ENCODE measurements at places on chromosomes 2 and 18. TPM values are rescaled to one million over a fixed set of nuclear protein-coding genes. Genes with fewer than 3 reads are reported as not detected.

GRCh38 chr2:153388246-153388645, 90.3 kb downstream of the RPRM start:
- DNase-seq = no peak

DNA sequence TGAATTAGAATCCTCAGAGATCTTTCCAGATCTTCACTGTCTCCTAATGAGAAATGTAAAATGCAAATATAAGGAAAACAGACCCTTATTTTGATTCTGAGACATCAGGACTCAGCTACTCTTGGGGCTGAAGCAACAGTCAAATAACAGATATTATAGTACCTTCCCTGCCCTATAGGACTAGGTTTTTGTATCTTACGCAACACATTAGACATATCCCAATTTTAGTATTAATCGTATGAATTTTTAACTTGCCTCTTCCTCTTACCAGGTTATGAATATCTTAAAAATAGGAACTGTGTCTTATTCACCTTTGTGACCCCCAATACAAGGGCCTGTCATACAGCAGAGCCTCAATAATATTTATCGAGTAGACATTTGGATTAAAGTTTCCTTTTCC, 12.0 kb upstream of the SLC25A52 start:
- DNase-seq = no peak

- DNase-seq = no peak
These were observed 1.9 kb downstream of the SP5 start for GRCh38 chr2:170716851-170717598.

GRCh38 chr2:207955456-207955855, 69.9 kb downstream of the PLEKHM3 start:
- DNase-seq = no peak

DNA sequence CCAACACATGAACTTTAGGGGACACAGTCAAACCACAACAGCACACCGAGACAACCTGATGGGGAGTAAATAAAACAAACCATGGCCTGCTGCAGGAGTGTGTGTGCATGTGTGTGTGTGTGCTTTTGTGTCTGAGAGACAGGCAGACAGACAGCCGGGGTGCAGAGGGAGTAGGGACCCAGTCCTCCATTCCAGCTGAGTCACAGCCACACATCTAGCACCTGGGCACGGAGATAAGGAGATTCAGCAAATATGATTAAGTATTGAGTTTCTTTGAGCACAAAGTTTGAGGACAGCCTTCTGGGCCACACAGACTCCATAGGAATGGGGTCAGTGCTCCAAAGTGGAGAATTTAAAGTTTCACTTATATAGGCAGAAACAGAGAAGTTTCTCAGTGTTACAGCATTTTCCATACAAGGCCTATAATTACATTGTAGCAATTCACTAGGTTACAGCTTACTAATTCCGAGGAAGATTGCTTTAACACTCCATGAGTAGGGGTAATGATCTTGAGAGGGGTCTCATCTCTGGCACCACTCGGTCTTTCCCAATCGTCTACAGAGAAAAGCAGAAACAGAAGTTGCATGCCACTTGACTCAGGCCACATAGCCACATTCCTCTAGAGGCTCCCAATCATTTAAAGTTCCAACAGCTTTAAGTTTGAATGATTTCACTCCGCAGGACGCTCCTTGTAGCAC, 30.8 kb upstream of the PRLH start:
- DNase-seq = no peak

DNA sequence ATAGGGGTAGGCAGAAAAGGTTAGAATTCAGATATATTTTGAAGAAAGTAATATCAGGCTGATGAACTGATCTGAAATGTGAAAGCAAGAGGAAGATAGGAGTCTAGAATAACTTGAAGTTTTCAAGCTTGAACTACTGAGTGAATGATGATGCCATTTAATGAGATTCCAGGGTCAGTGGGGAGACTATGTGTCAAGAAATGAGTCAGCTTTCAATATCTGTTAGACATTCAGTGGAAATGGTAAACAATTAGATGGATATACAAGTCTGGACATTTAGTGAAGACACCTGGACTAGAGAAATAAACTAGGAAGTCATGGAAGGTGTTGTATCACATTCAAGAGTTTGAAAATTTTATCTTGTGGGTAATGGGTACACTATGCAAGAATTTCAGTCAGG, 326.9 kb downstream of the FSIP2 start:
- no peak for DNase-seq

DNA sequence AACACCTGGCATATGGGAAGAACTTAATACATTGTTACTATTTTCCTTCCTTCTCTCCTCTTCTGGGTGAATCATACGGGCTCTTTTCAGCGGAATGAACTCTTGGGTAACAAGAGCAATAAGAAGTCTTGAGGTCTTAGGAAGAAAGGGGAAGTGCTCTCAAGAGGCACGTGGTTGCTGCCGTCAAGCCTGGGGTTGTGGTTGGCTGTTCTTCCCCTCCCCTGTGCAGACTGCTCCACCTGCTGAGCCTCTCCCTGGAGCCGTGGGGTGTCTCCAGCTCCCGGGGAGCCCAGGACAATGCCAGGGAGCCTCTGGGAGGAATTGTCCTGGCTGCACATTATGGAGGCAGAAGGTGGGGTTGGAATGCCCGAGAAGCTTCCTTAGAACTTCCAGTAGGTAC, 19.4 kb downstream of the TOGARAM2 start:
- no peak for DNase-seq

DNA sequence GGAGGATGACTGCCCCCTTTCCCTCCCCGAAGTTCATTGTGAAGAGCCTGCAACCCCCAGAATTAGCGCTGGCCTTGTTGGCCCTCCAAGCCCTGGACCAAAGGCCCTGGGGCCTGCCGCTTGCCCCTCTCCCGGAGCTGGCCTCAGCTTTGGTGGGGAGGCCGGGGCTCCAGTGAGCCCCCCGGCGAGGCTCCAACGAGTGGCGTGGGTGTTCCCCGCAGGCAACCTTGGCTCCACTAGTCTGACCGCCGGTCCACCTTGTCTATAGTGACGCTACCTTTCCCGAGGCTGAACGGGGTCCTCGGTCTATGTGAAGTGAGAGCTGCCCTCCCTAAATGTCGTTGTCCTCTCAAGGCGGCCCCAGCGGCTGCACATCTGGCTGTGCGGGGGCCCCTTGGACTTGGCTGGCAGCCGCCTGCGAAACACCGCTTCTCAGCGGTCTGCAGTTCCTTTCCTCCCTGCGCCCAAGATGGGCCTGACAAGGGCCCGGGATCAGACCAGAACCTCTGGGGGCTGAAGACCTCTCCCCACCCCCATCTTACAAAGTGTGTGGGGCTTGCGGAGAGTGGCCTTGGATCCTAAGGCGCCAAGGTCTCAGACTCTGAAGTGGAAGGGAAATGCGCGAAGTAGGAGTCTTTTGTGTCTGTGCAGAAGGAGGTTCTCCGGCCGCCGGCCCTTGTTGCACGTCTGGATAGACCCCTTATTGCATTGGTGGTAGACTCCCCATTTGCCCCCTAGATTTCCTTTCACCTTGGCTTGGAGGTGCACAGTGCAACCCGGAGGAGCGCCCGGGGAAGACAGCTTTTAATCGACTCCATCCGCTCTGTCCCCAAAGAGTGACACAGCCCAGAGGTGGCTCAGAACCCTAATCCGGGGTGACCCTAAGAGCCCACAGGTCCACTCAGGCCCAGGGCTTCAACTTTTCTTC, 3.9 kb upstream of the HOXD10 start:
- DNase-seq = no peak

- DNase-seq = no peak
These were observed 33.5 kb upstream of the NOL4 start for GRCh38 chr18:34258176-34258575.

DNA sequence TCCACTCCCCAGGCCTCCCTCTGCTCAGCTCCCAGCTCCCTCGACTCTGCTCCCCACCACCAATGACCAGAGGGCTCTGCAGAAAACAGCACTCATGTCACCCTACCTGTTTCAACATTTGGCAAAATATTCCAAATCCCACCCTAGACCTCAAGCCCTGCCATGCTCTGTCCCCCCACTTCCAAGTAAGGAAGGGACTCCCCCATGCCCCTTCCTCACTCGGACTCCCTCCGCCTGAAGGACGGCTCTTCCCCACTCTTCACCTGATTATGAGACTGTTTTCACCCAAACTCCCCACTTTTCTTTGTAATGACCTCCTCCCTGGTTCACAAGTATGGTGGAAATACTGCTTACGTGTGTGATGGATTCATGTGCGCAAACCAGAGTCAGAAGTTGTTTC, 208.4 kb downstream of the MGAT5 start:
- DNase-seq = no peak

GRCh38 chr2:241894681-241895426, 25.3 kb downstream of the RTP5 start:
- DNase-seq = no peak

DNA sequence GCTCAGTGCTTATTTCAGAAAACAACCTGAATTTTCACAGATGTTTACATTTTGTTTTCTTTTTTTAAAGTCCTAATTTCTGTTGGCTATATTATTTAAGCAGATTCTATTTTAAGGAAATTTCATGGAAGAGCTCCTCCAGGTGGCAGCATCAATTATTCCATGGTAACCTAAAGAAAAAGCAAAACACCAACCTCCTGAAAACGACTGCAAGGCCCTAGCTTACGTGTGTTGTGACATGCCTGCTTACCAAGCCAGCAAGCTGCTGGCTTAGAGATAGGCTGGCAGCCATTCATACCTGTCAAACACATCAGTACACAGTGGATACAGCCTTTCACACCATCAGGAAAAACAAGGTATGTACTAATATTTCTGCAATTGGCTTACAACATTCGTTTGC, 64.9 kb downstream of the LPIN2 start:
- peak; percentile 42 for DNase-seq

GRCh38 chr2:17164550-17164949, 353.7 kb downstream of the RAD51AP2 start:
- DNase-seq = no peak

DNA sequence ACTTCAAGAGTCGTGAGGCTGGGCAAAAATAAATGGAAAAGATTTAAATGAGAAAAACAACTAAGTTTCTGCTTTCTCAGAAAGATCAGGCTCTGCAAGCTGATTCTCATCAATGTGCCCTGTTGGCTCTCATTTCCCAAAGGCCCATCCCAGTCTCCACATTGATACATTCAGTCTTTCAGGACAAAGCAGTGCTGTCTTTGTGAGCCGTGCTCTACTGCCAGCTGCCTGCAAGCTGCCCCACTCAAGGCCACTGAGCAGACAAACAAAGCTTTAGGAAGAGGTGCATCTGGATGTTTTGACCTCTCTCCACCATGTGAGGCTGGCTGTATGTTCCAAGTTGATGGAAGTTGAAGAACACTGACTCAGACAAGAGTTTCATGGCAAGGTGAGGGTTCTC, 48.8 kb downstream of the FSHR start:
- no peak for DNase-seq

- DNase-seq = peak; percentile 37
These were observed 4.7 kb upstream of the KRCC1 start for GRCh38 chr2:88059979-88060906.

GRCh38 chr2:178449700-178450523, 1.1 kb downstream of the PRKRA start:
- no peak for DNase-seq

GRCh38 chr2:88131201-88131998, 3.5 kb upstream of the FABP1 start:
- DNase-seq = no peak

- DNase-seq = no peak
These were observed 176.3 kb downstream of the AGPS start for GRCh38 chr2:177568893-177569292.

DNA sequence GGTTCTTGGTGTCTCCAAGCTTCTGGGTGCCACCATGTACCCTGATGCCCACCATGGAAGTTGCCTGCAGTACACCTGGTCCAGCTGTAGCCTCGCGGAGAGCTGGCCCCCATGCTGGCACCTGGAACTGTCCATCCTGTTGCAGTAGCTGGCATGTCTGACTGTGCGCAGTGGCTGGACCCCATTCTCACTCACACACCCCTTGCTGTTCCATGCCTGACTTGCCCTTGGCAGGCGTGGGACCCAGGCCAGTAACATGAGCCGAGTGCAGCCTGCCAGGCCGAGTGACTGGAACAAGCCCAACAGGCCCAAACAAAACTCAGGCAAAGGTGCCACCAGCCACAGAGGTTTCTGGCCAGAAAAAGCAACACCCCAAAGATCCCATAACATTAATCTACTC, 73.8 kb downstream of the NEURL3 start:
- no peak for DNase-seq

Gene GAD1
- 4.4 TPM for total RNA-seq

- DNase-seq = no peak
These were observed 108.0 kb downstream of the CEP192 start for GRCh38 chr18:13099113-13099512.

DNA sequence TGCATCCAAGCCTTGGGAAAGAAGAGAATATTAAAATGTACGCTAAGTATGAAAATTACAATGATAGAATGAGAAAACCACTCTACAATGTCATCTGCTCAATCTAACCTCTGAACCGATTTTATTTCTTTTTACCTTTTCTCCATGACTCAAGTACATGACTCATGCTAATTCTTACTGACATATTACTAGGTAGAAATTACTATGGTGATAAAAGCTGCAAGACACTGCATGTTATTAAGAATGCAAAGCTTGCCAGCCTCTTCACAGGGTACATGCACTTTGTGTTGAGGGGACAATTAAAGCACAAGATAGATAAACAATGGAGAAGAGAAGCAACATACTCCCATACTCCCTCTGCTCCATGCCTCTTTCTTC, 20.7 kb downstream of the SFT2D3 start:
- peak; percentile 50 for DNase-seq

Gene DNMT3A
- total RNA-seq = 4.9 TPM

DNA sequence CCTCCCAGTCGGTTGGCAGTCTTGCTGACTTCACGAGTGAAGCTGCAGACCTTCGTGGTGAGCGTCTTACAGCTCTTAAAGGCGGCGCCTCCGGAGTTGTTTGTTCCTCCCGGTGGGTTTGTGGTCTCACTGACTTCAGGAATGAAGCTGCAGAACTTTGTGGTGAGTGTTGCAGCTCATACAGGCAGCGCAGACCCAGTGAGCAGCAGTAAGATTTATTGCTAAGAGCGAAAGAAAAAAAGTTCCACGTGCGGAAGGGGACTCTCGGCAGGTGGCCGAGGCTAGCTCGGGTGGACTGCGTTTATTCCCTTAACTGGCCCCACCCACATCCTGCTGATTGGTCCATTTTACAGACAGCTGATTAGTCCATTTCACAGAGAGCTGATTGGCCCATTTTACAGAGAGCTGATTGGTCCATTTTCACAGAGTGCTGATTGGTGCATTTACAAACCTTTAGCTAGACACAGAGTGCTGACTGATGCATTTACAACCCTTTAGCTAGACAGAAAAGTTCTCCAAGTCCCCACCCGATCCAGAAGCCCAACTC, 240.3 kb downstream of the LRATD1 start:
- DNase-seq = no peak

Gene GALNT13
- not detected for total RNA-seq

Gene LIMS4
- total RNA-seq = not detected

GRCh38 chr18:34297287-34297686, 72.6 kb upstream of the NOL4 start:
- no peak for DNase-seq

Gene KANSL1L
- total RNA-seq = 14.5 TPM

DNA sequence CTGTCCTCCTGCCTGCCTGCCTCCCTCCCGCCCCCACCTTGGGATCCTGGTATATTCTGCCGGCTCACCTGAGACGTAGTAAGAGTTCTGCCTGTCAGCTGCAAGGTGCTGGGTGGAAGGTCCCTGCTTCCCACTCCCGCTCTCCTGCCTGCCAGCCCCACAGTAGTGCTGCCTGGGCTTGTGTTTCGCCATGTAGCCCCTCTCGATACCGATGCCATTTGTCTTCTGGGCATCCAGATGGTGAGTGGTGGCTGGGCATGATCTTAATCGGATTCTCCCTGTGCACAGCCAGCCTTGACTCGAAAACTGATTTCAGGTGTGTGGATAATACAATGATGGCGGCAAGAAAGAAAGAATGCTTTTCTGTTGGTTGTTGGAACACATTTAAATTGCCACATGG, 184.9 kb downstream of the AGAP1 start:
- DNase-seq = no peak

Gene CFAP65
- not detected for total RNA-seq

Gene MYOM1
- 0.17 TPM for total RNA-seq
